CD4-positive, alpha-beta T cell treated with Interferon alpha-2 for 1 hour (primary cell): ENCODE measurements at places on chromosomes 16 and 17.

DNA sequence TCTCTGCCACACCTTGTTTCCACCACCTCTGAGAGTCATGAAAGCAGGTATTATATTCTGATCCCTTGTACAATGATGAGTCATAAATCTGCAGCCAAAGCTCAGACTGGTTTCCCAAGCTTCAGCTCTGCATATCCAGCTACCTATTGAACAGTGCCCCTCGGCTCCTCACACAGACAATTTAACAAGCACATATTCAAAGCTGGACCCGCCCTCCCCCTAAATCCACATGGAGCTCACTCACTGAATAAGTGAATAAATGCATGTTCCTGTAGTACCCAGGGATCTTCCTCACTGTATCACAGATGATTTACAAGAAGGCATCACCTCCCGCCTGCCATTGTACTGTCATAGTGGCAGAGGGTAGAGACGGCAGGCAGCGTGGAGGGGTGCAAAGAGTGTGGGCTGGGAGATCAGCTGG is 516.4 kb downstream of the GRIN2A start:
- no peak for DNase-seq

- DNase-seq, result no peak
These were observed 35.9 kb downstream of the CMTM4 start for GRCh38 chr16:66660422-66661209.

GRCh38 chr16:84461029-84461412 is 43.4 kb downstream of the MEAK7 start:
- no peak for DNase-seq

DNA sequence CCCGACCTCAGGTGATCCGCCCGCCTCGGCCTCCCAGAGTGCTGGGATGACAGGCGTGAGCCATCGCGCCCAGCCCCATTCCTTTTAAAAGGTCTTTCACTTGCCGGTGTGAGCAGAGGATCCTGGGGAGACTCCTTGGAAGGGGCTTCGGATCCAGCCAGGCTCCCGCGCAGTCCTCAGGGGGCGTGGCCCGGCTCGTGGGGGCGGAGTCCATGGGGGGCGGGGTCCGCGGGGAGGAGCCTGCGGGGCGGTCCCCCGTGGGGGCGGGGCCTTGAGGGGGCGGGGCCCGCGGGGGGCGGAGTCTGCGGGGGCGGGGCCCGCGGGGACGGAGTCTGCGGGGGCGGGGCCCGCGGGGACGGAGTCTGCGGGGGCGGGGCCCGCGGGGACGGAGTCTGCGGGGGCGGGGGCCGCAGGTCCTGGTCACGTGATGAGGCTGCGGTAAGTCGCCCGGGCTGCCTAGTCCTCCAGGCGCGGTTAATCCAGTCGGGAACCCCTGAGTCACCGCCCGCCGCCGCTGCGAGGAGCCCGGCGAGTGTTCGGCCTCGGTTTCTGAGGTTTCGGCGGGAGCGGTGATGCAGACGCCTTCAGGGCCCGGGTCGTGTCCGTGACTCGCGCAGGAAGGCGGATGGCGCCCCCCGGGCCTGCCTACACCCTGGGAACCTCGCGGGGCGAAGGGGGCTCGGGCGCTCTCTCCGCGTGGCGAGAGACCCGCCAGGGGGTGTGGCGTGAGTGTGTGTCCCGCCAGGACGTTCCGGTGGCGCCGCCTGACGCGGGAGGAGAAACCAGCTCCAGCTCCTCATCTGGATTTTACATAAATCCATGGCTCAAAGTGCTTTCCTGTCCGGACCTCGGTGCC is 23.6 kb upstream of the ABR start:
- peak; percentile 58 for DNase-seq

DNA sequence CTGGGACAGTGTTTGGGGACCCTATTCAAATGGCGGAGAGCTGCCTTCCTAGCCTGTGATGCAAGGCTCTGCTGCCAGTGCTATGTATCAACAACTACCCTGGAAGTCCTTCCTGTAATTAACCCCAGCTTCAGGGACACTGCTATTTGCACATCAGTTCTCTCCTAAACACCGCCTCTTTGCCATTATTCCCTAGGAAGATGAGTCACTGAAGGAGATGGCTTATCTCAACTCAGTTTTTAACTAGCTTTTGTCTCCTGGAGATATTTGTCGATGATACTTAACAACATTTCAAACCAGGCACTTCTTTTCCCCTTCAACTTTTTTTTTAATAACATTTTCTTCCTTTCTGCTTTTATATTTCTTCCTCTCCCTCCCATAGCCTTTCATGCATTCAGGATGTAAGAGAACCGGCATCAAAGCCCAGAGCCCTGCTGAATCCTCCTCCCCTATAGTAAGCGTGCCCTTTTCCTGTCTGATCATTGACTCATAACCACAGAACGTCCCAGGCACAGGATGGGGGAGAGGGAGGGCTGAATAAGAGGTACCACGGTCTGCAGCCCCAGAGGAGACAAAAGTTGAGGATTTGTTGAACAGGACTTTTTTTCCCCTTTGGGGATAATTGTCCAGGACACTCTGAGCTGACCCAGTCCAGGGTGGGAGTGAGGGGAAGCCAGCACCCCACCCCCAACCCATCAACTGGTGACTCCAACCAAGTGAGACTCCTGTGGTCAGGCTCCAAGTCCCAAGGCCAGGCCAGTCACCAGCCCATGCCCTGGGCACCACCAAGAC is 387.8 kb upstream of the SALL1 start:
- DNase-seq, result no peak

DNA sequence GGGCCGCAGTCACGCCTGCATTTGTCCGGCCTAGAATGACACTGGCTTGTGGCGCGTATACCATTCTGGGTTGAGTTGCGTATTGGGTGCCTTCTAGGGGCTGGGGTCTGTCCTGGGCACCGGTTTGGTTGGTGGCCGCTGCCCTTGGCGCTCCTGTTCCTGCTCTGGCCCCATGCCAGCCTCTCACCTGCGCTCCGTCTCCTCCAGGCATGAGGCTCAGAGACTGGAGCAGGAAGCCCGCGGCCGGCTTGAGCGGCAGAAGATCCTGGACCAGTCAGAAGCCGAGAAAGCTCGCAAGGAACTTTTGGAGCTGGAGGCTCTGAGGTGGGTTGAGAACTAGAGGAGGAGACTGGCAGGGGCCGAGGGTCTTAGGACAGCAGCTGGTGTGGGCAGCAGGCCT is 17.4 kb downstream of the CDIPT start:
- DNase-seq, result no peak
